ENCODE measurements at places on chromosomes 11 and 22. TPM values are rescaled to one million over a fixed set of nuclear protein-coding genes. Genes with fewer than 3 reads are reported as not detected.

The MRPL17 gene
- polyA plus RNA-seq: 108 TPM

The TP53I11 gene
- 112 TPM for polyA plus RNA-seq

The APIP gene
- polyA plus RNA-seq: 39.7 TPM

The EP300 gene
- 28.5 TPM for polyA plus RNA-seq

The RTN3 gene
- 116 TPM for polyA plus RNA-seq

The OR4C3 gene
- polyA plus RNA-seq: not detected

The C11orf21 gene
- 1.8 TPM for polyA plus RNA-seq

The PRSS23 gene
- 107 TPM for polyA plus RNA-seq

- H3K4me1 ChIP-seq: peaks cover 3% of the 10 kb centered on the region
- H3K36me3 ChIP-seq: no peaks in the 10 kb centered on the region
- peak; percentile 99 for DNase-seq
- no peak within 1 kb of the TSS for H3K27ac ChIP-seq
- peak within 1 kb of the TSS; percentile 22 for H3K4me3 ChIP-seq
- H3K27me3 ChIP-seq: no peaks in the 10 kb centered on the region
Observed at GRCh38 chr22:23144932-23145877, at the start of gene RAB36. Gene RAB36 (plus strand): TSS chr22:23145477. CDS start chr22:23146617, 1,140 bp downstream.

DNA sequence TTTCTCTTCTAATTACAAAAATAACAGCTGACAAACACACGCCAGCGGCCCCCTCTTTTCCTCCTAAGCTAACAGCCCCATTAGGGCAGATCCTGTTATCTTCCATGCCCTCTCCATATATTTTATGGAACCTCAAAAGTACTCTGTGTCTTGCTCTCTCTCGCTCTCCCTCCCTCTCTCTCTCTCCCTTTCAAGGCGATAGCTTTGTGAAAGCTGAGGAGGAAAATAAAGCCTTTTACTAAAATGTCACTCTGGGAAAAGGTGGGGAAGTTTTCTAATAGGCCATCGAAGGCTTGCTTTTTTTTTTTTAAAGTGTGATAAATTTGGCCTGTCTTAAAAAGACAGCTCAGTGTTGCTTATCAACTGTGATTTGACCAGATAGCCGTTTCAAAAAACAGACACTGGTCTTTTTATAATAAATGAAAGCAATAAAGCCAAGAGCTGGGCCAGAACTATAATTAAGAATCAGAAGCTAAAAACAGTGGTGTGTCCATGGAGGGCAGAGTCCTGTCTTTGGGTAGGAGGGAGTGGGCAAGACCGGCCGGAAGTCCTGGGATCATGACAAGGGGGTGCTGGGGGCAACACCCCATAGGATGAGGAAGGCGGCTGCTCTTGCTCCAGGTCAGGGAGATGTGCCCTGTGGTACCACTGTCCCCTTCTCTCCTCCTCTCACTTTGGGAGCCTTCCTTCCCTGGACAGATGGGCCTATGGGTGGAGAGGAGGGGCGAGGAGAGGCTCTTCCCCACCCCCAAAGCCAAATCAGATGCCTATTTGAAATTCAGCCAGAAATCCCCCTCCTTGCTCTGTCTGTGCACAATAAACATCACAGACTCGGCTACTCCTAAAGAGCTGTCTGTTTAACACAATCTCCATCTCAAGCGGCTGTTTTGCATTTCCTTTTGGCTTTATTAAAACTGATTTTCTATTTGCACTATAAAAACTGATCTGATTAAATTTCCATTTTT is 267.2 kb downstream of the BUD13 start:
- H3K27me3 ChIP-seq: peaks cover 3% of the 10 kb centered on the region
- no peak for DNase-seq
- no peak overlapping the region for H3K27ac ChIP-seq
- H3K4me3 ChIP-seq: no peak overlapping the region

- H3K27me3 ChIP-seq: no peaks in the 10 kb centered on the region
- H3K4me1 ChIP-seq: peaks cover 3% of the 10 kb centered on the region
- H3K4me3 ChIP-seq: no peak overlapping the region
- peak; percentile 94 for DNase-seq
Observed at GRCh38 chr22:37538590-37539357, 19.6 kb upstream of the CARD10 start.

GRCh38 chr22:38204784-38205183 is 3.0 kb downstream of the MAFF start:
- no peak overlapping the region for H3K4me3 ChIP-seq
- H3K36me3 ChIP-seq: no peaks in the 10 kb centered on the region
- no peak overlapping the region for H3K27ac ChIP-seq
- H3K4me1 ChIP-seq: no peaks in the 10 kb centered on the region
- DNase-seq: no peak

- H3K27me3 ChIP-seq: peaks cover 36% of the 10 kb centered on the region
- H3K36me3 ChIP-seq: no peaks in the 10 kb centered on the region
- H3K27ac ChIP-seq: no peak within 1 kb of the TSS
- DNase-seq: no peak
- no peak within 1 kb of the TSS for H3K4me3 ChIP-seq
Observed at GRCh38 chr11:72673943-72674828, at the start of gene PDE2A. Gene PDE2A (minus strand): TSS chr11:72674422. CDS start chr11:72674207, 215 bp downstream.

DNA sequence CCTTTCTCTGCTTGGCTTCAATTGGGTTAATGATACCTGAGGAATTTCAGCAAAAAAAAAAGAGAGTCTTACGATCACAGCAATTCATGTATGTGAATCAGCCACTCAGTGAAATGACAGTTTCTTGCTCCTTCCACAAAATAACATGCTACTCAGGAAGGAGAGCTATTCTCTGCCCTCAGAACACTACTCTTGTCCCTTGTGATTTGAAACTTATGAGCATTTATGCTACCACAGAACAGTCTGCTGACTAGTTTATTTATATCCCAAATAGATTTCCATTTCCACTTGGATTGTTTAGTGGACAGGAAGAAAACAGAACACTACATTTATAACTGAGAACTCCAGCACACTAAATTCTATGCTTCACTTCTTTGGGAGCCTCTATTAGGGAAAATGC is 8.5 kb downstream of the TFIP11 start:
- H3K27me3 ChIP-seq: no peaks in the 10 kb centered on the region
- H3K4me1 ChIP-seq: no peaks in the 10 kb centered on the region
- peaks cover 62% of the 10 kb centered on the region for H3K36me3 ChIP-seq
- H3K27ac ChIP-seq: no peak overlapping the region

DNA sequence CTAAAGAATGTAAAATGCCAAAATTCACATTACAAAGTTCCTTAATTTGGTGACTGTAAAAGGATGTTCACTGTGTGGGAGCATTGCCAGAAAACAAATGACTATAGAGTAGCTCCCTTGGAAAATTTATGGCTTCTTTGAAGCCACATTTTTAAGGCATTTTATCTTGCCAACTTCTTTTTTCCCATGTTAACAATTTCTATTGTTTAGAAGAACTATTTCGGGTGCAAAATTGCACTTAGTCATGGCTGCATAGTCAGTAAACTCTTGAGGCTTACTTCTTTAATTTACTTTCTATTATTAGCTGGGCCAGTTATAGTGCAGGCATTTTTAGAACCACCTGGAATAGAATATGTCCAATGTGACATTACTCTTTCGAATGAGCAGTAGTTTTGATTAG is 515.3 kb downstream of the JRKL start:
- H3K36me3 ChIP-seq: no peaks in the 10 kb centered on the region
- no peaks in the 10 kb centered on the region for H3K27me3 ChIP-seq
- H3K27ac ChIP-seq: peak overlapping the region; percentile 83
- no peak overlapping the region for H3K4me3 ChIP-seq
- no peak for DNase-seq
- peaks cover 18% of the 10 kb centered on the region for H3K4me1 ChIP-seq

GRCh38 chr11:13152736-13153541 is 124.7 kb upstream of the BMAL1 start:
- no peak overlapping the region for H3K4me3 ChIP-seq
- H3K27me3 ChIP-seq: no peaks in the 10 kb centered on the region
- H3K36me3 ChIP-seq: no peaks in the 10 kb centered on the region
- DNase-seq: peak; percentile 53
- no peak overlapping the region for H3K27ac ChIP-seq

DNA sequence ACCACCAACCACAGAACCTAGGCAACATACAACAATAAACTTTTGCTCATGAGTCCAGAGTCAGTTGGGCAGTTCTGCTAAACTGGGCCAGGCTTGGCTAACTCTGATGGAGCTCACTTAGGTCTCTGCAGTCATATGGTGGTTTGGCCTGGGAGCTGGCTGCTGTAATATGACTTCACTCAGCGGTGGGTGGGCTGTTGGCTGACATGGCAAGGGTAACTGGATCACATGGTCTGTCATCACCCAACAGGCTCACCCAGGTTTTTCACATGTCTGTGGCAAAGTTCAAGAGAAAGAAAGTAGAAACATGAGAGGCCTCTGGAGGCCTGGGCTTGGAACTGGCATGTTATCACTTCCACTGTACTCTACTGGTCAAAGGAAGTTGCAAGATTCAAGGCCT is 43.2 kb upstream of the CLMP start:
- no peaks in the 10 kb centered on the region for H3K27me3 ChIP-seq
- H3K4me3 ChIP-seq: no peak overlapping the region
- H3K36me3 ChIP-seq: no peaks in the 10 kb centered on the region
- no peak overlapping the region for H3K27ac ChIP-seq

- no peaks in the 10 kb centered on the region for H3K4me1 ChIP-seq
- H3K4me3 ChIP-seq: no peak overlapping the region
- no peak for DNase-seq
Observed at GRCh38 chr11:120682866-120683265, 171.3 kb downstream of the GRIK4 start.

GRCh38 chr22:49088801-49089791 is 738.6 kb downstream of the BRD1 start:
- H3K27ac ChIP-seq: no peak overlapping the region
- H3K36me3 ChIP-seq: no peaks in the 10 kb centered on the region
- H3K4me3 ChIP-seq: no peak overlapping the region
- no peaks in the 10 kb centered on the region for H3K4me1 ChIP-seq

DNA sequence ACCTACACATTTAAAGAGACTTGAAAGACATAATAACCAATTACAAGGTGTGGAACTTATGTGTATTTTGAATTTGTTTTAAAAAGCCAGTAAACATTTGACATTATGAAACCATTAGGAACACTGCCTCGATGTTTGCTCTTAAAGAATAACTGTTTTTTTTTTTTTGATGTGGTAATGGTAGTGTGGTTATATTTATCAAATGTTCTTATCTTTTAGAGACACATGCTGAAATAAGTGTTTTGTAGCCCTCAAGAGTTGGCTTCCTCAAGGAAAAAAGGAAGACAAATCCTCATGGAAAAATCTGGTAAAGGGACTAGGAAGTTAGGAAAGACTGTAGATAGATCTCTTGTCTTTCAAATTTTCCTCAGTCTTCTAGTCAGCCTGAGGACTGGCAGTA is 2.2 kb upstream of the ABTB2 start:
- no peak overlapping the region for H3K4me3 ChIP-seq
- no peak overlapping the region for H3K27ac ChIP-seq
- DNase-seq: no peak
- H3K4me1 ChIP-seq: peaks cover 6% of the 10 kb centered on the region
- no peaks in the 10 kb centered on the region for H3K36me3 ChIP-seq
- H3K27me3 ChIP-seq: peaks cover 6% of the 10 kb centered on the region

DNA sequence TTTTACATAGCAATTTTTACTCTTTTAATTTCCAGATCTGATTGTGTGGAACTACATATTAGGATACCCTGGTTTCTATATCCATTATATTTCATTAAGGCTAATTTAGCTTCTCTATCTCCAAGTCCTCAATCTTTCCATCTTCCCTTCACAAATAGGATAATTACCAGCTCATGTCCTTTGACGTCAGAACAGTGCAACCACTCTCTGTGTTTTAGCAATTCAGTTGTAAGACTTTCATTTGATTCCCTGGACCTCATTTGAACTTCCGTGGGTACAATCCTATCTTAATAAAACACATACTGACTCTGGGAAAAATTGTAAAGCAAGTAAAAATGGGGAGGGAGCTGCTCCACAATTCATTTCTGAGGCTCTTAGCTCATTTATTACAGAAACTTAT is 52.8 kb downstream of the FAM76B start:
- no peaks in the 10 kb centered on the region for H3K27me3 ChIP-seq
- H3K36me3 ChIP-seq: no peaks in the 10 kb centered on the region
- peak; percentile 62 for DNase-seq
- H3K4me1 ChIP-seq: peaks cover 10% of the 10 kb centered on the region
- H3K27ac ChIP-seq: no peak overlapping the region

- DNase-seq: no peak
- H3K36me3 ChIP-seq: peaks cover 53% of the 10 kb centered on the region
- no peaks in the 10 kb centered on the region for H3K4me1 ChIP-seq
- H3K27me3 ChIP-seq: no peaks in the 10 kb centered on the region
- no peak overlapping the region for H3K27ac ChIP-seq
- no peak overlapping the region for H3K4me3 ChIP-seq
Observed at GRCh38 chr11:134155946-134156865, 67.6 kb downstream of the NCAPD3 start.

DNA sequence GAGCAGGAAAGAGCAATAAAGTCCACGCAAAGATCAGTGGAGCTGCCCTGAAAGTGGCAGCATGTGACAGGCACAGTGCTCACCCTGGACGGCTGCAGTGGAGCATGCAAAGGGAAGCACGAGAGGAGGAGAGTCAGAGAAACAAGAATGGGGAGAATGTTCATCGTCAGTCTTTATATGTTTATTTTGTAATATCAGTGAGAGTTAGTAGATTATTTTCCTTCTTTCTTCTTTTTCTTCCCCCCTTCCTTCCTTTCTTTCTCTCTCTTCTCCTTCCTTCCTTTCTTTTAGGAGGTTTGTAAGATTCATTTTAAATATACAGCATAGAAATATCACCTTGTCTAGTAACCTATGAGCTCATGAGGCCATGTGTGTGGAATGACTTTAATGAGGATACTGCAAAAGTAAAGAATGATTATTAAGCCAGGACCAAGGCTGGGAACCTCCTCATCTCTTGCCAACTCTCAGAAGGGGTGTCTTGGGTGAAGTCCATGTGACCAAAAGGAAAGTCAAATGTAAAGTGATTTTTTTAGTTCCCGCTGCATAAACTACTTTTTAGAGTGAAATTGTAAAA is 321.1 kb downstream of the AASDHPPT start:
- H3K27ac ChIP-seq: no peak overlapping the region
- no peak for DNase-seq
- no peaks in the 10 kb centered on the region for H3K4me1 ChIP-seq
- no peak overlapping the region for H3K4me3 ChIP-seq
- H3K27me3 ChIP-seq: no peaks in the 10 kb centered on the region
- no peaks in the 10 kb centered on the region for H3K36me3 ChIP-seq

DNA sequence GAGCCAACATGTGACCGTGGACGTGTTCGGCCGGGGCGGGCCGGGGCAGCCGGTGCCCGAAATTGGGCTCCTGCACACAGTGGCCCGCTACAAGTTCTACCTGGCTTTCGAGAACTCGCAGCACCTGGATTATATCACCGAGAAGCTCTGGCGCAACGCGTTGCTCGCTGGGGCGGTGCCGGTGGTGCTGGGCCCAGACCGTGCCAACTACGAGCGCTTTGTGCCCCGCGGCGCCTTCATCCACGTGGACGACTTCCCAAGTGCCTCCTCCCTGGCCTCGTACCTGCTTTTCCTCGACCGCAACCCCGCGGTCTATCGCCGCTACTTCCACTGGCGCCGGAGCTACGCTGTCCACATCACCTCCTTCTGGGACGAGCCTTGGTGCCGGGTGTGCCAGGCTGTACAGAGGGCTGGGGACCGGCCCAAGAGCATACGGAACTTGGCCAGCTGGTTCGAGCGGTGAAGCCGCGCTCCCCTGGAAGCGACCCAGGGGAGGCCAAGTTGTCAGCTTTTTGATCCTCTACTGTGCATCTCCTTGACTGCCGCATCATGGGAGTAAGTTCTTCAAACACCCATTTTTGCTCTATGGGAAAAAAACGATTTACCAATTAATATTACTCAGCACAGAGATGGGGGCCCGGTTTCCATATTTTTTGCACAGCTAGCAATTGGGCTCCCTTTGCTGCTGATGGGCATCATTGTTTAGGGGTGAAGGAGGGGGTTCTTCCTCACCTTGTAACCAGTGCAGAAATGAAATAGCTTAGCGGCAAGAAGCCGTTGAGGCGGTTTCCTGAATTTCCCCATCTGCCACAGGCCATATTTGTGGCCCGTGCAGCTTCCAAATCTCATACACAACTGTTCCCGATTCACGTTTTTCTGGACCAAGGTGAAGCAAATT is 1.8 kb downstream of the FUT4 start:
- peak; percentile 29 for DNase-seq
- H3K4me1 ChIP-seq: peaks cover 8% of the 10 kb centered on the region
- H3K27me3 ChIP-seq: peaks cover 13% of the 10 kb centered on the region
- no peak overlapping the region for H3K27ac ChIP-seq
- H3K4me3 ChIP-seq: peak overlapping the region; percentile 27
